ENCODE measurements at places on chromosomes 7 and 10.

DNA sequence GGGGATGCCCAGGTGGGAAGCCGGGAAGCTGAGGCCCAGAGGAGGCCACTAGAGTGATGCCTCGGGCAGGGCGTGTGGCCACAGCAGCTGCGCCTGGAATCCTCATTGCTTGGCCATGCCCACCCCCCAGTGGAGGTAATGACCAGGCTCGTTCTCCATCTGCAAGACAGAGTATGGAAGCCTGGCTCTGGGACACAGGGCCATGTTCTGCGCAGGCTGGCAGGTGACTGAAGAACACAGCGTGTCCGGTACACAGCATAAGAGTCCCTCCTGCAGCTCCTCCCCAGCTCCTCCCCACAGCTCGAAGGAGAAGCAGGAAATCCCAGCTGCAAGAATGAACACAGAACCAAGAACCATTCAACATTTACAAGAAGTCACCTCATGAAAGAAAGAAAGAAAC, 64.8 kb downstream of the SMURF1 start:
- DNase-seq: no peak

GRCh38 chr7:78493401-78493800, 694.8 kb downstream of the PHTF2 start:
- no peak for DNase-seq

GRCh38 chr10:36612436-36612835, 513.0 kb upstream of the ANKRD30A start:
- no peak for DNase-seq

DNA sequence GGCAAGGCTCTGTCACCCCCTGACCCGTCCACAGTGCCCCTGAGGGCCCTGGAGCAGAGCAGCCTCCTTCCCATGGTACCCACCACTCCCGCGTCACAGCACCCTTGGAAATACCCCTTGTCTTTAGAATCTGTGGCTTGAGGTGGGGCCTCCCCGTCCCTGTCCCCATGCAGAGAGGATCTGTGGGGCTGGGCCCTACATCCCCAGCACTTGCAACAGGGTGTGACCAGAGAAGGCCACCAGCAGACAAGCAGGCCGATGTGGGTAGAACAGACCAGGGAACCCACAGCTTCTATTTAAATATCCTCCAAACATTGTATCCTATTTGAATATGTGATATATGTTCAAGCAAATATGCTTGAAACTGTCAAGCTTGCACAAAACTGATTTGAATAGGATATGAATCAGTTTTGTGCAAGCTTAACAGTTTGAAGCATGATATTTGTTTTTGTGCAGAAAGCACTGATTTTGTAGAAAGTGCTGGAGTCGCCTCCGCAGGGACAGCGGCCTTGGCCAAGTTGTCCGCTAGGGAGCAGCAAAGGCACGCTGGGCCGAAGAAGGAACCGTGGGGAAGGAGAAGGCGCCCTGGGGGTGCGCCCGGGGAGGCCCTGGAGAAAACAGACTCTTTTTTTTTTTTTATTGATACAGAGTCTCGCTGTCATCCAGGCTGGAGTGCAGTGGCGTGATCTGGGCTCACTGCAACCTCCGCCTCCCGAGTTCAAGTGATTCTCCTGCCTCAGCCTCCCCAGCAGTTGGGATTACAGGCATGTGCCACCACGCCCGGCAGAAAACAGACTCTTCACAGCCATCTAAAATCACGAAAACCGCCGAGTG, 2.2 kb downstream of the CFAP46 start:
- DNase-seq: peak; percentile 41

DNA sequence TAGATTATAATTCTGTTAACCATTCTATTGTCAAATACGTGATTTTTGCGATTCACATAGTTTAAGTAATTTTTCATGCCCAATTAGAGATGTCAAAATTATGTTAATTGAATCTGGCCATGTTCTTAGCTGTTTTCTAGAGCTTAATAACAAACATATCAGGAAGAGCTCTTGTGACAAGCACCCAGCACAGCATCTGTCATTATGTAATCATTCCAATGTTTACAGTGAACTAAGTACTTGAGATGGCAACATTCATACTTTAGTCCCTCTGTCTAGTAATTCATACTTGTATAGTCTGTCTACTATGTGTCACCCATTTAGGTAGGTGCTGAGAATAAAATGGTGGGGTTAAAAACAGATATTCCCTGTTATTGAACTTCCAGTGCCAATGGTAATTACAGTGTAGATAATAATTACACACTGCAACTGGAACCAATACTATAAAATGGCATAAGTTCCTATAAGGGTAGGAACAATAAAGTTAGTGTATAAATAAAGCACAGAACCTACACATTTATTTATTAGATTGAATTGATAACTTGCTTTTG, 55.2 kb downstream of the ZEB1 start:
- DNase-seq: no peak

DNA sequence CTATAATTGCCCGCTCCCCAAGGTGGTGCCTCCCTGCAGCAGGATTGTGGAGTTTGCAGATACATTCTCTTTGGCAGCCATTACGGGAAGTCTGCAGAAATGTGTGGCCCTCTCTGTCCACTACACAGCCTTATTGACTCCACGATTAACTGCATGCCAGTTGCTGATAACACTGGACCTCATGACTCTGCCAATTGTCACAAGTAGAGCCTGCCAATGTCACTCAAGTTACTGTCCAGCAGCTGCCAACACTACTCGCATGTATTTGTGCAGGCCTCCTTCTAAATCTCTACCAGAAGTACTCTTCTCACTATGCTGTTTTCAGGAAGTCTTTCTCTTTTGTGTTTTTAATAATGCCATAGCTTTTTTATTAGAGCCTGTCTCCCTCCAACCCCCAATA, 128.8 kb downstream of the PPP1R3A start:
- no peak for DNase-seq

GRCh38 chr10:71600849-71601248, 118.7 kb downstream of the C10orf105 start:
- no peak for DNase-seq

- no peak for DNase-seq
Measured at GRCh38 chr7:68200051-68200670, 1203.5 kb downstream of the TYW1 start.

GRCh38 chr7:119825091-119825655, 447.8 kb upstream of the KCND2 start:
- no peak for DNase-seq

GRCh38 chr7:94658826-94659225, 2.9 kb upstream of the SGCE start:
- DNase-seq: no peak

DNA sequence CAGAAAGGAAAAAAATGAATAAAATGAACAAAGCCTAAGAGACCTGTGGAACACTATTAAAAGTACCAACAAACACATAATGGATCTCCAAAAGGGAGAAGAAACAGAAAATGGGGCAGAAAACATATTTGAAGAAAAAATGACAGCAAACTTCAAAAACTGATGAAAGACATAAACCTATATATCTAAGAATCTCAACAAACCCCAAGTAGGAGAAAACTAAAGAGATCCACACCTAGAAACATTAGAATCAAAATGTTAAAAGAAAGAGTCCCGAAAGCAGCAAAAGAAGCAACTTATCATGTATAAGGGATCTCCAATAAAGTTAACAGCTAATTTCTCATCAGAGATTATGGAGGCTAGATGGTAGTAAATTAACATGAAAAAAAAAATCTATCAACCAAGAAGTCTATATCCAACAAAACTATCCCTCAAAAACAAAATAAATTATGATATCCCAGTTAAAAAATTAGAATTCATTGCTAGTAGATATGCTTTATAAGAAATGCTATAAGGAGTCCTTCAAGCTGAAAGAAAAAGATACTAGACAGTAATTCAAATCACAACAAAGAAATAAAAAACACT, 68.0 kb downstream of the DNAJC1 start:
- no peak for DNase-seq

DNA sequence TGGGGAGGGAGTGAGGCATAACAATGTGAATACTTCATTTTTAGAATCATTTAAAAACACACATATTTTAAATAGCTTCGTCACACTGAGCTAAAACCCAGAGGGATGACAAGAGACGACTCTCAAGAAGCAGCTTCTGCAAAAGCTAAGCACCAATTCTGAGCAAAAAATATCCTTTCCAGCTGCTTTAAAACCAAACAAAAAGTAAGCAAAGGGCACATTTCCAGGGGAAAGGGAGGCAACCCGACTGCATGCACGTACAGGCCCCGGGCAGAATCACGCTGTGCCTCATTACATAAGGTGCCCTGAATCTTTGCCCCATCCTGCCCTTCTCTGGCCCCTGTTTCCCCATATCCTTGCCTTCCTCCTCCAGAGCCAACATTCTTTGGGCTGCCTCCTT, 78.4 kb downstream of the DGKI start:
- no peak for DNase-seq

DNA sequence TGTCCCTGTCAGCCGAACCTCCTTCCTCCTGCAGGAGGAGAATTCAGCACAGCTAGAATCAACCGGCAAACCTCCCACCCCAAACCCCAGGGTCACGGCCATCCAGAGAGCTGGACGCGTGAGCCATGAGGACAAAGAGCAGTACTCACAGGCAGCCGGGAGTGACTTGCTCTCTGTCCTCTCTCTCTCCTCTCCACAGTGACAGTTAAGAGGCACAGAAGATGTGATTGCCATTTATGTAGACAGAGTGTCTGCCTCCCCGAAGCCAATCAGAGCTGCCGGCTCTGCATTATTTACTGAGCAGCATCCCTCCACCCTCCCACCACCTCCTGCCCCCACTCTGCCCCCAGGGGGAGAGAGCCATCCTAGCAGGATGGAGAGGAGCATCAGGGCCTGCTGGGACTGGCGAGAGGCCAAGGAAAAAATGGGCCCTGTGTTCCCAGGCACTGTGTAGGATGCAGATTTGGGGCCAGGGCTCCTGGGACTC, 4.3 kb downstream of the DDC start:
- no peak for DNase-seq

DNA sequence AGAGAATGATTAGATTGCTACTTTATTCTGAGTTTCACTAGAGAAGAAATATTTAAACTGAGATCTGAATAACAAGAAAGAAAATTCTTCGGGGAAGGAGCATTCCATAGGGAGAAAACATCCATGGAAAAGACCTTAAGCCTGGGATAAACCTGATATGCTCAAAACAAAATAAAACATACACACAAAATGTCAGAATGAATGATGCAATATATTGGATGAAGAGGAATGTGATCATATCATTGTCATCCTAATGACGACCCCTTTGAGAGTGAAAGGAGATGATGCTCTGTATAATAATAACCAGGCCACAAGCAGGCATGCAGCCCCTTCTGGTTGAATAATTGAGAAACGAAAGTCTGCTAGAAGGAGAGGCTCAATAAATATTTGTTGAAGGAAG, 882.4 kb downstream of the NRG3 start:
- DNase-seq: no peak

DNA sequence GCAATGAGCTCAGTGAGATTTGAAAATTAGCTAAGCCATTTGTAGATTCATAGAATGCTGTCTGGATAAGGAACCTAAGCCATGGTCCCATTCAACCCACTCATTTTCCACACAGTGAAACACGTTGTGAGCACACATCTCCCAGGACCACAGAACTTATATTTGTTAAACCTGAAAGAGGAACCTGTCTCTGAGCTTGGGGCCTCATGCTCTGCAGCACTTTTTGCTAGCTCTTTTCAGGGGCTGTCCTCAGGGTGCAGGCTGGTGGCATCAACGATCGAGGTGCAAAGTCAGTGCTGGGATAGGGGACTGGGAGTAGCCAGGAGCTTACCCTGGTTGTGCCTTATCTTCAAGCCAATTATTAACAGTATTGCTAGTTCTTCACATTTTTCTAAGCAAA, 11.9 kb downstream of the HECW1 start:
- DNase-seq: no peak

- DNase-seq: no peak
Measured at GRCh38 chr7:32243687-32244290, 173.6 kb upstream of the PDE1C start.

- no peak for DNase-seq
Measured at GRCh38 chr7:21984042-21984441, 38.3 kb upstream of the CDCA7L start.

GRCh38 chr10:28120795-28121194, 121.9 kb upstream of the ODAD2 start:
- DNase-seq: no peak

GRCh38 chr7:46932306-46932675, 649.6 kb downstream of the TNS3 start:
- no peak for DNase-seq

DNA sequence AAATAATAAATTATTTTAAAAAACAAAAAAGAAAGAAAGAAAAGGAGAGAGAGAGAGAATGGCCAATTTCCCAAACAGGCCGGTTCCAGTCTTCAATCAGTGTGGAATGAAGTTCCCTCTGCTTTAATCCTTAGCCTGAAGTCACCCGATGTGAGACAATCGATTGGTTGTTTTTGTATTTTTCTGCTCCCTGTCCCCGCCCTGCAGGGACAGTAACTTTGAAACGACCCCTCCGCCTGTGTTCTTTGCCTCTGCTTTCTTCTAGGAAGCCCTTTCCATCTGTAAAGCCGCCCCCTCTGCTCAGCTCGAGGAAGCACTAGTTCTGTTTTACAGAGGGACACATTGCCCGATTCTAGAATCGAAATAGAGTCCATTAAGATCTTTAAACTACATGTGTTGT, 33.4 kb downstream of the FOXL3 start:
- no peak for DNase-seq

DNA sequence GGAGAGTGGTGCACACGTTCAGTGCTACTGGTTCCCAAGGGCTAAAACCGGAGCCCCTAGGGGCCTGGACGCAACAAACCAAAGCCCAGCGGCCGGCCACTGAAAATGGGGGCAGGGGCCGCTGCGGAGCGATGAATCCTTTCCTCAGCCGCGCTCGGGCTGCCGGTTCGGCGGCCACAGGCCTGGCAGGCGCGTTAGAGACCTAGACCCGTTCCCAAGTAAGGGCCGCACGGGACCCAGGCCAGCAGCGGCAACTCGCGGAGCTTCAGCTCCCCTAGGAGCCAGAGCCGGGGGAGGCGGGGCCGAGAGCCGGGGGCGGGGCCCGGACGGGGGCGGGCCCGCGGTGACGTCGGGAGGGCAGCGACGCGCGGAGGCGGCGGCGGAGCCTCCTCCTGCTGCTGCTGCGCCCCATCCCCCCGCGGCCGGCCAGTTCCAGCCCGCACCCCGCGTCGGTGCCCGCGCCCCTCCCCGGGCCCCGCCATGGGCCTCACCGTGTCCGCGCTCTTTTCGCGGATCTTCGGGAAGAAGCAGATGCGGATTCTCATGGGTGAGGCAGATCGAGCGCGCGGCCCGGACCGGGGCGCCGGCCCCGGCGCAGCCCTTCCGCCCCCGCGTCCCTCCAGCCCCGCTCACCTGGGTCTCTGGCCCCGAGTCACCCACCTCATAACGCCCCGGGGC, at the start of gene ARF5:
TSS of gene ARF5 (plus strand) at position 393 of the 678 bp plus-strand sequence. CDS start at position 481, 88 bp downstream.
- peak; percentile 80 for DNase-seq

Data from stimulated activated CD4-positive, alpha-beta T cell treated with anti-CD3 and anti-CD28 coated beads, Interleukin-12 subunit alpha, Interleukin-12 subunit beta, amount 100 ng/mL, for 24 hours (primary cell).